ENCODE measurements at places on chromosomes 3 and 15.

- no peak for DNase-seq
Measured at GRCh38 chr3:71541313-71541712, 42.2 kb downstream of the FOXP1 start.

GRCh38 chr3:176663387-176663786, 533.9 kb downstream of the TBL1XR1 start:
- DNase-seq, result no peak

DNA sequence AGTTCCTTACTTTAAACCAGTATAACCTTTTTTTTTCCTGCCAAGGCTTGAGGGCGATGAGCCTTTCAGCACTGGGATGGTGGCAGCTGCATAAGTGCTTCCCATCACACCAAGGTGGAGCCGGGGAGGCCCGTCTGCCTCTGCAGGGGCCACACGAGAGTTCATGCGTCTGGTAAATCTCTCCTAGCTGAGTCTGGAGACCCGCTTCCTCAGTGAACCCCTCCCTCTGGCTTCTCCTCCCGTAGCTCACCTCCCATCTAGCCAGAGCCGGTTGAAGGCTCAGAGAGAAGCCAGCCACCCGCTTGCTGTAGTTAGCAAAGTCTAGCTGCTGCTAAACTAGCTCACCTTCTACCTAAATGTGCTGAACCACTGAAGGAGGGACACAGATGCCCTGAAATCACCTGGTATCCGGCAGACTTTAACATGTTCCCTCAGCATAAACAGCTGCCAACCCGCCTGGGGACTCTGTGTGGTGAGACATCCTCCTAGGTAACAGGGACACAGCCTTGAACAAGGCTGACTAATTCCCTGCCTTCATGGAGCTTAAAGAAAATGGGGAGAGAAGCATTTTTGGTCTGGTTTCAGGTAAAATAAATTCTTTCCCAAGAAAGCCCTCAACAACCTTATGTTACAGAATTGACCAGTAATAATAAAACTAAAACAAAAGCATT, 42.9 kb downstream of the RLBP1 start:
- no peak for DNase-seq

- DNase-seq, result no peak
Measured at GRCh38 chr3:159945930-159946329, 42.7 kb upstream of the IL12A start.

DNA sequence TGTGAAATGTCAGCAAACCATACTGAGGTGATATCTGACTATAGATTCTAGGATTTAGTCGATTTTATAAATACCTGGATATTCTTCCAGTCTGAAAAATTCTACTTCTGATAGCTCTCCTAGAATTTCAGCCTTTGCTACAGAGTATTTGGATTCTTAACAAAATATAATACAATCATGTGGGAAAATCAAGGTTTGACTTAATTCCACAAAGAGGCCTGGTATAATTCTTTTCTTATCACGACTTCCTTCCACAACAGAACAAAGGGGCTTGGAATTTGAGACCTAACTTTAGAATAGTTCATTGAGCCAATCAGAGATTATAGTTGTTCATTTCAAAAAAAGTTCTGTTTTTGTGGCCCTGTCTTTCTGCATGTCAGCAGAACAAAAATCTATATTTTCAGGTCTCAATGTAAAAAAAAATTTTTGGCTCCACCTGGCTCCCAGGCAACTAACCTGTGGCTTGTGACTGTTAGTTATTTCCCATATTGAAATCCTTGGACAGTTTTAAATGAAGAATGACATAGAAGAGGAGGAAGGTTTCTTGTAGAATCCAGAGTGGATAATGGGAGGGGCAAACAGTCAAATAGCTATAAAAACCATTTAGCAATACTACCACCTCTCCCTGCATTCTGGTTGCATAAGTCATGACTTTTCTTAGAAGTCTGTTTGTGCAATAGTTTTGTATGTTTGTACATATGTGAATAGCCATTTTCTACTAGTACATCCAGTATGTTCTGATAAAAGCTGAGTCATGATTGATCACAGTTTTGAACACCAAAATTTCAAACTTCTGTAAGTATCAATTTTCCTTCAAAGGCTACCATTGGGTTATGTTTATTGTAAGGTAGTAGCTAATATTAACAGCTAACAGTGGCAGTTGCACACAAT, 4.0 kb downstream of the TM4SF1 start:
- DNase-seq, result no peak

DNA sequence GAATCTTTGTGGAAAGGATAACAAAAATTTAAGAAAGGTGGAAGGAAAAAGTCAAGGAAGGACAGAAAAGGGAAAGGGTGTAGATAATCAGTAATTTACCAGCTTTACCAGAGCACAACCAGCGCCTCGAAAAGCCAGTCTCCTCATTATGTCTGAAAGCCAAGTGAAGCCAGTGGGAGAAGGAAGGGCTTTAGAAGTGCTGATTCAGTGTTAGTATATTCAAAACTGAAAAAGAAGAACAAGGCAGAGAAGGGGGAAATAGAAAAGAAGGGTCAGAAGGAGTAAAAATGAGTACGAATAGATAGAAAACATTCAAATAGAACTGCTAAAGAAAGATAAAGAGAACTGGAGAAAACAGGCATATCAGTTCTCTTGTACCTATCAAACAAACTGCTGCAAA, 4.1 kb downstream of the PBRM1 start:
- DNase-seq, result no peak
